NCI-H1436 treated with DMSO at 0.1 percent for 48 hours (cell line): ENCODE measurements at places on chromosomes 3 and 15.

GRCh38 chr15:26148156-26148860 lies 285.2 kb upstream of the ATP10A start:
- no peak for DNase-seq

GRCh38 chr3:127356381-127356780 lies 68.5 kb upstream of the PRR20G start:
- no peak for DNase-seq

DNA sequence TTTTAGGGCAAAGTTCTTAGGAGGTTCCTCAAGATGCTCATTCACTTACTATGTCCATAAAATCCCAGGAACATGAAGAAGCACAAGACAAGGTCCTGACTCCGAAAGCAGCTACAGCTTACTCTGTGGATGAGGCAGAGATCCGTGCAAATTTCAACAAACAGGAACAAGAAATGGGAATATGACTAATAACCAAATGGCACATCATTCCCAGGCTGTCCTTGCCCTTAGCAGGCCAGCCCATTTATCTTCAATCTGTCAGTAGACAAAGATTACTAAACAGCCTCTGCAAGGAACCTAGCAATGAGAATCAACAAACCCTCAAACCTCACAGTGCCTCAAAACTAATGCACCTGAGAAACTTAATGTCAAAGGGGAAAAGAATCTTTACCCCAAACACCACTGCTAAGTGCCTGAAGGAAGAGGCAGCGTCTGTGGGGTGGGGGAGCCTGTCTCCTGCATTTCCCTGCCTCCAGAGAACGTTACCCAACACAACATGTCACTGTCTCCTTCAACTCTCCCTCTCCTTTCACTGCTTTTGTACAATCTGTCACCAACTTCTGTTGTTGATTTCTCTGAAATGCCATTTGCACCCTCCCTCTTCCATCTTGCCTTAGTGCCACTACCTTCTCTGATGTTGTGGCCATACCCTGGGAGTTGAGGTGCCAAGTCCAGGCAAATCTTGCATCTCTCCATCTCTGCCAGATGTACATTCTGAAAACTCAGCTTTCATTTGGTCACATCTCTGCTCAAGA lies 4.8 kb downstream of the TNFAIP8L3 start:
- no peak for DNase-seq

- DNase-seq = no peak
Measured at GRCh38 chr3:168862466-168862865, 766.7 kb upstream of the GOLIM4 start.

DNA sequence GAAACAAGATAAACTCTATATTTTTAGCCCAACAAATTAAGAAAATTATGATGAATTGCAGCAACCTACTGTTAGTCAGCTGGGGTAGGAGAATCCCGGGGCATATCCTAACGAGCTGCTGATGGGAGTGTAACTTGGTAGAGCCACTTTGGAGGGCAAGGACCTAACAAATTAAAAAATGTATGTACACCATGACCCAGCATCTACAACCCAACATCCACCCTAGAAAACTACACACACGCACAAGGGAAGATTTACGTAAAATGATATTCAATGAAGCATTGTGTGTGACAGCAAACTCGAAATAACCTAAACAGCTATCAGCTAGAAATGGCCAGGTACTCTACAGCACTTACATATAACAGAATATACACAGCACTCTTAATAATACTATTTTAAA lies 1.9 kb downstream of the BCL2A1 start:
- DNase-seq = no peak
